ENCODE measurements at places on chromosomes 6 and 20.

DNA sequence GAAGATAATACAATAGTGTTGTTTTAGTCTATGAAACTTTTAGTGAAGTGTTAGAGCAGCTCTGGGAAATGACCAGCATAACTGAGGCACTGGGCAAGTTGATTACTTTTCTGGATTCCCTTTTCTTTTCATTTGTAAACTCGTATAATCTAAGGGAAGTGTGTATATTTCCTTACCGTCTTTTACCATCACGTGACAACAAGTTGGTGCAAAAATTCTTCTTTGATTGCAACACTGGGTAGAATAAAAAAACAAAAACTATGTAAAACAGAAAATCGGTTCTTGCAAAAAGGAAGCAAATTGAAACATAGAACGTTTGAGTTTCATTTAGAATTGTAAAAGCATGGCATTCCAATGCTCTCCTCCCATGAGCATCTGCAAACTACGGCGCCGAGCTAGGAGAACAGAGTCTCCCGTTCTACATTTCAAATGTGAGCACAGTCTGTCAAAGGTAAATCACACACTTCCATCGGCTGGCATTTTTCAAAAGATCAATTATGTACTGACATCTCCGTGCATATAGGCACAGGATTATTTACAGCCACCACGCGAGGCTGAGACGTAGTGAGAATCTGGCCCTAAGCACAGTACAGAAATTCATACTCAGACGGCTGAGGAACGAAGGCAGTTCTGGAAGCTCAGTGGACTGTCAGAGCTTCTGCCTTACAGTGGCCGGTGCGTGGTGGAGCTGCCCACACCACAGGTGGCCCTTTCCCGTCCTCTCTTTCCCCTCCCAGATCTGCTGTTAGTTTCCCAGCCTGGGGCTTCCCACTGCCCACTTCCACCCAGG is 314.0 kb downstream of the BMP7 start:
- no peak for DNase-seq

DNA sequence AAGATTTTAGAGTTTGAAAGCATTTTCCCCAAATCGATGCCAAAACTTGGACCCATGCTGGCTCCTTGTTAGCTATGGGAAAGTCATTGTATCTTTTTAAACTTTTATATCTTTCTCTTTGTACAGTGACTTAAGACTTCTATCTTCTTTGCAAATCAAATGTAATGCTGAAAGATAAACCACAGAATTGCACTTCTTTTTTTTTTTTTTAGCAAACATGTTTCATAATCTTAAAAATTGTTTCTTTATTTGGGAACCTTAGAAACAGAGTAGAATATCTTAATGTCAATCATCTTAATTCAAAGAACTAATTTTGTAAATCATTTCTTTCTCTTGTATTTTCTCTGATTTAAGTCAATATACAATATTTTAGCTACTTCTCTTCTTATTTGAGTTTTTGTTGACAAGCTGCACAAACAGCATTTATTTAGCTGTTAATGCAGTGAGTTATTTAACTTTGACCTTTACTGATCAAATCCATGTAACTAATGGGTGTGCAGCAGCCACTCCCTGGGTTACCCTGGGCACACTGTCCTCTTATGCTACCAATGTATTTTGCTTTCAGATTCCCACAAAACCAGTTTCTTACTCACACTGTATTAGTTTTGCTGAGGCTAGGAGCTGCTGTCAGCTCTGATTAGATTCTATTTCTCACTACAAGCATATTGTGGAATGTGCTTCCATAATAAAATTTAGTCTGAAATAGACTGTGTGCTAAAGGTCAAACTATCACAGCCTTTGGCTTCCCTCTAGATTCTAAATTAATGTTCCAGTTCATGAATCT is 279.6 kb downstream of the ADGB start:
- DNase-seq: no peak

- DNase-seq: no peak
Measured at GRCh38 chr20:48784273-48784641, 43.5 kb downstream of the PREX1 start.

GRCh38 chr6:15260099-15260821 is 14.4 kb downstream of the JARID2 start:
- peak; percentile 58 for DNase-seq

DNA sequence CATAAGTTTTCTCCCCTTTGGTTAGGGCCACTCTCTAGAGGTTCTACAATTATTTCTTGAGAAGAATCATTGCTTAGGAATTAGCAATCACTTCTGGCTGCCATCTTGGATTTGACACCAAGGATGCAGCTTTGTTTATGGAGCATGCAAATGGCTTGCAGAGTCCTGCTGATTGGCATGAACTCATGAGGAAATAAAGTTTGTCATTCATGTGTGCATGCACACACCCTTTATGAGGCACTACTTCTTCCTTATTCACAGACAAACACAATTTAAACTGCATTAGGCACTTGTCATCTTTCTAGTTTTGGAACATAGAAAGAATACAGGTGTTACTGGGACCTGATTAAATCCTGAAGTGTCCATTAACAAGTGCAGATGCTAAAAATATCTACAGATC is 42.5 kb upstream of the HIVEP2 start:
- no peak for DNase-seq

GRCh38 chr20:43955062-43955749 is 40.6 kb downstream of the TOX2 start:
- peak; percentile 94 for DNase-seq

GRCh38 chr20:3702611-3703391 is 9.6 kb downstream of the SIGLEC1 start:
- no peak for DNase-seq

- no peak for DNase-seq
Measured at GRCh38 chr6:5178806-5179205, 81.9 kb downstream of the LYRM4 start.

DNA sequence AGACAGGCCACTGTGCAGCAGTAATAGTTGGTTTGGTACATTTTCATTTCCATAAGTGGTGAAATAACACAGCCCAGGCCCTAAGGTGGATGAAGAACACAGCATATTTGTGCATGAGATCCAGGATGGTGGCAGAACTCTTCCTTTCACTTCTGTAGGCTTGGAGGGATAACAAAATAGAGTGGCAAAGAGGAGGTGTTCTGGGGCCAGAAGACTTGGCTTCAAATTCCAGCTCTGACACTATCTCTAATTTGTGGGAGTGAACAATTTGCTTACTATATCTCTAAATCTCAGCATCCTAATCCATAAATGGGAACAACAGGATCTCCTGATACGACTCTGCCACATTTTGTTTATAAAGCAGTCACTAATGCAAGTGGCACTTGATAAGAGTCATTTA is 111.7 kb upstream of the FAM184A start:
- no peak for DNase-seq

GRCh38 chr6:128252341-128253176 is 267.8 kb downstream of the PTPRK start:
- no peak for DNase-seq

GRCh38 chr6:125781314-125781868 is 9.4 kb upstream of the NCOA7 start:
- peak; percentile 3 for DNase-seq

- DNase-seq: no peak
Measured at GRCh38 chr20:58224097-58224496, 4.4 kb downstream of the ANKRD60 start.

DNA sequence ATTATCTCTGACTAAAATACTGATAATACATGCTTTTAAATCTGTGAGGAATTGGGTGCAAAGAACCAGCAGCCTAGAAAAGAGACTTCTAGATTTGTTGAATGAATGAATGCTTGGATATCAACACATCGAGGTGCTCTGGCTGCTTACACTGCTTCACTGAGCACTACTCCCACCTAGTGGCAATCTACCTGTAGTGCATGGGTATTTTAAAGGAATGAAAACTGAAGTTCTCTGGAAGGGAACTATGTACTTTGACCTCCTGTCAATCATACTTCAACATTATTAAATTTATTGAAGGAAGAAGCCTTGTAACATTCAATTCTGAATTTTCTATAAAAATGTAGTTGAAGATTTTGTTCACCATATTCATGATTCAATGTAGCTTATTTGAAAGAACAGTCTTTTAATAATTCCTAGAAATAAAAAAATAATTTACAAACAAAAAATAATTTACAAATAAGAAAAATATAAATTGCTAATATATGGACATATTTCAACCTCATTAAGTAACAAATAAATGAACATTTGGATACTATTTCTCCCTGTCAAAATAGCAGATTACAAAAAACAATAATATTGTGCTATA is 111.2 kb upstream of the MMS22L start:
- DNase-seq: peak; percentile 64

DNA sequence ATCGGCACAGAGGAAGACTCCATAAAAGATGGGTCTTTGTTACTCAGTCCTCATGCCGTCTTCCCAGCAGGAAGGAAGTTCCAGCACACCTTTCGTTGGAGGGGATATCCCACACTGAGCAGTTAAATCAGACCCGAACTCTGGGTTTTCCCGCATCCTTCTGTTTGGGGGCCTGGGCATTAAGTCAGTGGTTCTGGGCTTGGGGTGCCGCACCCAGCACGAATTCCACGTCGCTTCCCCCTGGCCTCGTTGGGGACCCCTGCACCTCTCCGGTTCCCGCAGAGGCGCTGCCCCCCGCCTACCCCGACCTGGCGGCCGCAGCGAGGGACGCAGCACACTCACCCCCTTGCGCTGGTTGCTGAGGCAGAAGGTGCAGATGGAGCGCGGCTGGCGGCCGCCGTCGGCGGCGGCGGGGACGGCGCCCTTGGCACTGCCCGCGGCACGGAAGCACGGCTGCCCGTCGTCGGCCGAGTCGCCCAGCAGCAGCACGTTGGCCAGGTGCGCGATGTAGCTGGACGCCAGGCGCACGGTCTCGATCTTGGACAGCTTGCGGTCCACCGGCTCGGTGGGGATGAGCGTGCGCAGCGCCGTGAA is 641 bp downstream of the TCF15 start:
- no peak for DNase-seq

- DNase-seq: no peak
Measured at GRCh38 chr6:111069382-111070104, 17.8 kb upstream of the SLC16A10 start.

DNA sequence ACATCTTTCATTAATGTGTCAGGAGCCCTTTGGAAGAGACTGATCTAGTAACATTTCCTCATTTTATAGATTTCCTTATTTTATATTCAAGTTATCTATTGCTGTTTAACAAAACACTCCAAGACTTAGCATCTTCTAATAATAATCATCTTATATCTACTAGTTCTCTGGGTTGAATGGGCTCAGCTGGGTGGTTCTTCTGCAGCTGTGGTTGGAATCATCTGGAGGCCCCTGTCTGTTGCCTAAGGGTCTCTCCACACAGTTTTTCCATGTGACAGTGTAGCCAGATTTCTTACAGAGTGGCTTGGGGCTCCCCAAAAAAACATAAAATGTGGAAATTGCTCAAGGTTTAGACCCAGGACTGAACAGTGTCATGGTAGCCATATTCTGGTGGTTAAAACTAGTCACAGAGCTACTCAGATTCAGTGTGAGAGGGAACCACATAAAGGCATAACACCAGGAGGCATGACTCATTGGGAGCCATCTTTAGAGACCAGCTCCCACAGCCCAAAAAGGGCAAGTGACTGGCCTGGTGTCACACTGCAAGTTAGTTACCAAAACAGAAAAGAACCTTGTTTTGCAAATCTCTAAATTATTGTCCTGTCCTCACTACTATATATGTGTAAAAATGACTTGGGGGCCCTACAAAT is 11.5 kb downstream of the SLC2A10 start:
- no peak for DNase-seq

GRCh38 chr20:14744723-14745122 is 407.3 kb upstream of the FLRT3 start:
- no peak for DNase-seq

DNA sequence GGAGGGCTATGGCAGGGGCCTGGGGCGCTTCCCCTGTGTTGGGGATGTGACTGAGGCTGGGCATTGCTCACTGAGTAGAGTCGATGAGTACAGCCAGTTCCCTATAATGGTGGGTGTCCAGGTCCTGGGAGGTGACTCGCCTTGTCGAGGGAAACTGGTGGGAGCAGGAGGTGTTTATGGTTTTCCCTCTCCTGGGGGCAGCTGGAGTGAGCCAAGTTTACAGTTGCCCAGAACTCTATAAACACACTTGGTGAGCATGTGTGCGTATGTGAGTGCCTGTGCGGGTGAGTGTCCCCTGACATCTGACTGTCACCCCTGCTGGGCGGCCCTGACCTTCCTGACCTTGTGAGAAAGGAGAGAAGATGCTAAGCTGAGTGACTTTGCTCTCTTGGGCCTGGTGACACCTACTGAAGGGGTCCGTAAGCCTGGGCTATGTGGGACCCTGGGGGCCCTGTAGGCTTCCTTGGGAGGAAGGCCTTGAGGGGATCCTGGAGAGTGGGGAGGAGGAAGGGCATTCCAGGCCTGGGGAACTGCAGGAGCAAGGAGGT is 65.9 kb downstream of the VEGFA start:
- DNase-seq: no peak

DNA sequence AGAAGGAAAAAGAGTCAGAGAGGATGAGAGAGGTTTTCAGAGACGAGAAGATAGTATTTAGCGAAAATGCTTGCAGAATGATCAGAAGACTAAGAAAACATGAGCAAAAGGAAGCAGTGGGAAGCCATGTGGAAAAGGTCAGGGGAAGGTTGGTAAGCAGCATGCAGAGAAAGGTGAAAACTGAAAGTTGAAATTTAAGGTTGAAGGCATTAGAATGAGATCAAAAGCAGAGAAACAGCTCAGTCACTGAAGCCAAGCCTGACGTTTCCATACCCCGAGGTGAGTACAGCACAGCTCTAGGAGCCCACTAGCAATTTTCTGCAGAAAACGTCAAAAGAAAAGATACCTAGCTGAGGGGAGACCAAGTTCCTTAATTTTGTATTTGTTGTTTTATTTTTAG is 19.1 kb upstream of the TFB1M start:
- no peak for DNase-seq

GRCh38 chr20:61113731-61114130 is 138.3 kb upstream of the CDH4 start:
- DNase-seq: no peak

DNA sequence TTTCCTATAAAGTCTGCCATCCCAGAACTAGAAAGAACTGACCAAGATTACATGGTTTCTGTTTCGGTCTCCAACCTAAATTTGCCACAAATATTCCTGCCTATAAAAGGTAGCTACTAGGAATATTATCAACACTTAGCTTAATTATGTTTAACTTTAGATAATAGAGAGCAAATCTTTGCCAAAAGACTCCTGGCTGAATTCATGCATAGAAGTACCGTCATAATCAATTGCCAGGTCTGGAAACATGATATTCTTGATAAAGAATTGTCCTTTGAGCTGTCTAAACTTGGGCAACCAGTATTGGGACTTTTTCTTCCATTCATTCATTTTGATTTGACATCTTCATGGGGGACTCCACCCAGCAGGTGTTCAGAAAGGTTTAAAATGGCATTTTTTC is 22.4 kb downstream of the CALHM6 start:
- no peak for DNase-seq

GRCh38 chr6:138988469-138988834 is 399 bp upstream of the REPS1 start:
- no peak for DNase-seq

Measured in AG08395 (cell line).